CD14-positive monocyte (primary cell): ENCODE measurements at places on chromosomes 5 and 9. TPM values are rescaled to one million over a fixed set of nuclear protein-coding genes. Genes with fewer than 3 reads are reported as not detected.

Gene PCDHGA6
- polyA plus RNA-seq, result not detected

Gene ZNF483
- polyA plus RNA-seq, result not detected

Gene PRELID1
- 264 and 432 TPM in 2 replicates for polyA plus RNA-seq

Gene GRIA1
- not detected for polyA plus RNA-seq

DNA sequence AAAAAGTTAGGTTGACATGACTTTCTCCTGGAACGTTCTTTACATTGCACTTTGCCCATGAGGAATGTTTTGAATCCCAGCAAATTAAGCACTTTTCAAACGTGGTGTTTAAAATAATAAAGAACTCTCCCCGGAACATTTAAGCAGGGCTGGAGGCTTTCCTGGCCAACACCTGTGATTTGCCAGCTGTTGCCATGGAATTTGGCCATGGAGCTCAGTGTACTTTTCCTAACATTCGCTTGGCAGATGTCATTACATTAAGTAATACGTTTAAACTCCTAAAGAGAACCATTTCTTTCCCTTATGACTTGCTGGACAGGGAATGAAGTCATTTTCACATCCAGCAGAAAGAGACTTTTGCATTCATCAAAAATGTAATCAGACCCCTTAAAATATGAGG, 146.1 kb downstream of the GAS1 start:
- no peak for DNase-seq

DNA sequence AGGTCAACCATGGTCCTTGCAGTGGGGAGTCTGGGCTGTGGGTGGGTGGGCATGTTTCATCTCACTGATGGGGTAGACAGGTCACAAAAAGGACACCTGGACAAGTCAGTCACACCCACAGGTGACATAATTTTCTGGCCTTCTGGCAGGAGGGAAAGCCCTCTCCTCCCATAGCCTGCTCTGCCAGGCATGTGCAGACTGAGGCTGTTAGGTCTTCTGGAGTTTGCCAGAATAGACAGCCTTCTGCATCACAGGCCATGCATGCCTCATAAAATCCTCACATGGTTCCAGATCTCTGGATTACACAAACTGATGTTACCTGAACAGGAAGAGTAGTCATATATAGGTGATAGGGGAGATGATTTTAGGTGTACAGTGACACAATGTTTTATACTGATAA, 49.1 kb downstream of the ARHGAP26 start:
- no peak for DNase-seq

GRCh38 chr5:98927242-98927988, 1.4 kb downstream of the CHD1 start:
- DNase-seq, result peak; percentile 50

DNA sequence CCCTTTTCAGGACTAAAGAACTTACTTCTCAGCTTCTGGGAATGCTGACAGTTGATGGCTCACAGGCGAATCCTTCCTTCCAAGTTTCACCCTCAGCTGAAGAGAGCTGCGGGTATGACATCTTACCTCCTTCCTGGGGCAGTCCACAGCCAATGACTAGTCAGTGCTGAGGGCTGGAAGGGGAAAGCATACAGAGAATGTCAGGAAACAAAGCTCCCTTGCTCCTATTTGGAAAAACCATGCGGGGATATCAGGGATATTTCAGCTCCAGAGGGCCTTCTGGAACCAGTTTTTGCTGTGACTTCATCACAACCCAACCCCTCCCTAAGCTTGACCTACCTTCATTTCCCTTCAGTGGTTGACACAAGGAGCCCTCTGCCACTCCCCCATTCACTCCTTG, 15.7 kb downstream of the FTMT start:
- DNase-seq, result no peak

- no peak for DNase-seq
Measured at GRCh38 chr9:133370685-133371084, 5.2 kb downstream of the SURF4 start.

DNA sequence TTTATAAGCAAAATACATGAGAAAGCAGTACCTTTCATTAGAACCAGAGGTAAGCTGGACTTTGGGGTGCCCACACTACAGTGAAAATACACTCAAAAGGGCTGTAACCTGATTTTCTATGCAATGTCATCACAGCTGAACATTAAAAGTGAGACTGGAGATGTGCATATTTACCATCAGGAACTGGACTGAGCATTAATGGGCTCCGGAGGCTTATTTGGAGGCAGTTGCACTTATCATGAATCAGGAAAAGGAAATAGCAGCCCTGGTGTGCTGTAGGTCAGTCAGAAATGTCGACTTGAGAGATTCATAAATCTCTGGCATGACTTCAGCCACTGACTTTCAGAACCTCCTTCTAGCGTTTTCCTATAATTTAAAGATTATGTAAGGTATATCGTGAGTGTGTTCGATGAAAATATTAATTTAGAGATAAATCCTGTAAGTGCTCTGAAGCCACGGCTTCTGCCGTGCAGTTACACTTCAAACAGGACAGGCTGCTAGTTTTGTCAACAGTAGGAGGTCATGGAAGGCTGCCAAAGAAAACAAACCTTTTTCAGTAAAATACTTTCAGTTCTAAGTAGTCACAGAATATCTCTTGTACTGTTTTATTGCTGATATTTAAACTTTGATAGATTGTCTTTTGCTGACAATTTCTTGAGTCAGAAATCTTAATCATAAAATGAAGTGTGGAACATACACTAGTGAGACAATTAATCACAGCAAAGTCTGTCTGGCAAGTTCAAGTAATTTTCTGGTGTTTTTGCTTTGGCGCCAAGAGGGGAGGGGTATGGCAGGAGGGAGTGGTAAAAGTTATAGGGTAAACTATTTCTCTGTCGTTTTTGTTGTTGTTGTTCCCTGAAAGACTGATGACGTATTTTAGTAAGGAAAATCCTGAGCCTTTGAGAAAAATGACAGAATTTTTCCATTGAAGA, 939.7 kb downstream of the NR2F1-AS1 start:
- no peak for DNase-seq

GRCh38 chr5:74576941-74577456, 63.5 kb downstream of the ENC1 start:
- peak; percentile 16 for DNase-seq

- DNase-seq, result no peak
Measured at GRCh38 chr5:137209232-137209809, 289.8 kb downstream of the SPOCK1 start.

DNA sequence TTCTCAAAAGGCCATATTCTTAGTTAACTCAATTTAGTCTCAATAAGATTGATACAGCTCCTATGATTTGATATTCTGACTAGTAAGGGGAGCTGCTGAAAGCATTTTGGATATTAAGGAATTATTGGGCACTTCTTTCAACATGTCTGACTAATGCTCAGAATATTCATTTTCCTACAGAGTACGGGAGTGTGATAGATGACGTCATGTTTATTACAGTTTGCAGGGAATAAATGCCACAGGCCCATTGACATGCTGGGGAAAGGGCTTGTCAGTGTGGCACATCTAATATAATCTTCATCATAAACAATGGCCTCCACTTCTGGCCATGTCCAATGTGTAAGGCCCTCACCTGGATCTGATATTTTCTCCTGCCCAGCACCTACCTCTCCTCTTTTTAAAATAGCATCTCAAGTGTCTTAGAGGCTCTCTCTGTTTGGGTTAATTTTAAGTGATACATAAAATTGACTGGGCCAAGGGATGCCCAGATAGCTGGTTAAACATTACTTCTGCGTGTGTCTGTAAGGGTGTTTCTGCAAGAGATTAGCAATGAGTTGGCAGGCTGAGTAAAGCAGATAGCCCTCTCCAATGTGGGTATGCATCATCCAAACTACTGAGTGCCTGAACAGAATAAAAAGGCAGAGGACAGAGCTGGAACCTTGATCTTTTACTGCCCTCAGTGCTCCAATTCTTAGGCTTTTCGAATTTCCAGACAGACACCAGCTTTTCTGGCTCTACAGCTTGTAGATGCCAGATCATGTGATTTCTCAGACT, 99.3 kb downstream of the SLC24A2 start:
- DNase-seq, result no peak

DNA sequence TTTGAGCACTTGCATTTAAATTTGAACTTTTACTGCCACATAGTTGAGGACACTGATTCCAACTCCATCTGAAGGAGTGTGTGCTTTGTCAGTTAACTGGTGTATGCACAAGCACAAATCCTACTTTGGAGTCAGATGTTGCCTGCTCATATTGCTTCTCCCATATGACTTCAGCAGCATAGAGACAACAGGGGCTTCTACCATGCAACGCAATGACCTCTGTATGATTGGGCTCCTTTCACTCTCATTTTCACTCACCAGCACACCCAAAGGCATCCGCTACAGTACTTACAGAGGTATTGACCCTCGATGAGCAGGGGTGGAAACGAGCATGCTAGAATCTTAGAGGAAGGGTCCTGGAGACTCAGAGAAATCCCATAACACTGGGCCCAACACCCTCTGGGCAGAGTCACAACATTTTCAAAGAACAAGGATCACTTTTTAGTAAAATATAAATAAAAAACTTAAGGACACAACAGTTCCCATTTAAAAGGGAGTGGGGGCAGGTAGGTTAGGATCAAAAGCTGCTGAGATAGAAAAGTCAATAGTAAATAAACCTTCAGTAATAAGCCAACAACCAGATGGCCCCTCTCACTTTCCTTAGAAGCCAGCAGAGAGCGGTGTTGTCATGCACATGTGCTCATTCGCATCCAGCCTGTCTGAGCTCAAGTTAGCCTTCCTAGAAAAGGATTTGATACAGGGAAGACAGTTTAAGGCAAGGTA, 203.8 kb downstream of the SNCAIP start:
- DNase-seq, result peak; percentile 1

DNA sequence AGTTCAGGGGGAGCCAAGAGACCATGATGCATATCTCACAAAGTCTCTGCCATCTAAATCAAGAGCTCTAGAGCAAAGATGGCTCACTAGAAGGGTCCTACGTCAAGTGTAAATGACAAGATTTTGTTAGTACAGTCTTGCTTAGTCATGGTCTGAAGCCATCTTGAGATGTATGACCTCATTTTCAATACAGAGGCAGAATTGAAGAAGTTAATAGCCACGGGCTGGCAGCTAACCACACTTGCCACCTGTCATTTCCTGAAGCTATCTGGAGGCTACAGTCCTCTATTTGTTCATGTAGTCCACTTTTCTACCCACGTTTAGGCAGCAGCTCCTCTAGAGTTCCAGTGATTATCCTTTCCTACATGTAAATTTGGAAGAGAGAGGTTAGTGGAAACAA, 231.7 kb upstream of the CDH12 start:
- DNase-seq, result no peak

GRCh38 chr9:101326501-101326900, 58.3 kb downstream of the BAAT start:
- DNase-seq, result no peak

DNA sequence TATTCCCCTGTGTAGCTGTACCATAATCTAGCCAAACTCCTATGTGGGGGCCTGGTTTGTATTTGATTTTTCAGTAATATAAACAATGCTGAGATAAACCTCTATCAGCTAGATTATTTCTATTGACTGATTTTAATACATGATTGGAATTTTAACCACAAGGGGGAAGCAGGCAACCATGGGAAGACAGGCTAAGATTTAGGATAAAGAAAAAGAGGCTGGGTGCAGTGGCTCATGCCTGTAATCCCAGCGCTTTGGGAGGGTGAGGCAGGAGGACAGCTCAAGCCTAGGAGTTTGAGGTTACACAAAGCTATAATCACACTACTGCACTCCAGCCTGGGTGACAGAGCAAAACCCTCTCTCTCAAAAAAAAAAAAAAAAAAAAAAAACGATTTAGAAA, 18.1 kb upstream of the GPX3 start:
- no peak for DNase-seq

GRCh38 chr9:24090566-24090965, 264.5 kb upstream of the ELAVL2 start:
- no peak for DNase-seq

DNA sequence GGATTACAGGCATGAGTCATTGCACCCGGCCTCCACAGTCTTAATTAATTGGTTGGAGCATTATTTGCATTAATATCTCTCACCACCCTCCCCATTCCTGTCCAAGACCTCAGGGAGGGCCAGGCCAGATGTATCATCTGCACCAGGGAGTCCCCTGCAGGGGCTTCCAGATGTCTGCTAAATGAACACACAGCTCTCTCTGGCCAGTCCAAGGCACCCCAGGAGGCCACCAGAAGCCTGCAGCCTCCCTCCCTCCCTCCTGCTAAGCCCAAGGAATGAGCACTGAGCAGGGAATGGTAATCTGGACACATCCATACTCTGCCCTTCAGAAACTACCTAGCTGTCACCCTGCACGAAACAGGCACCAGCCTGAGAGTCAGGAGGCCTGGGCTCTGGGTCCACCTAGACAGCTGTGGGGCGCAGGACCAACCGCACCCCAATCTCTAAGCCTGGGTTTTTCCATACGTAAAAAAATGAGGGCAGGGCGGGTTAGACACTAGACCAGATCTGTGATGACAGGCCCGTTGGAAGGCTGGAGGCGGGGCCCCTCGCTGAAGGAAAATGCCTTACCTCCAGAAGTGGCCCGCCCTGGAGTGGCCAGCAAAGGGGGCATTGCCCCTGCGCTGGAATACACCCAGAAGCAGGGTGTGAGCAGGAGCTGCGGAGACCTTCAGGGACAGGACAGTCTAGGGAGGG, 8.3 kb downstream of the CIZ1 start:
- DNase-seq, result no peak

GRCh38 chr5:133240425-133241091, 188.7 kb downstream of the HSPA4 start:
- peak; percentile 47 for DNase-seq

- DNase-seq, result no peak
Measured at GRCh38 chr5:125526966-125527365, 780.5 kb upstream of the ZNF608 start.

GRCh38 chr5:160054047-160054446, 45.1 kb downstream of the TTC1 start:
- DNase-seq, result no peak

GRCh38 chr5:72842816-72843215, 26.4 kb downstream of the TNPO1 start:
- DNase-seq, result peak; percentile 59

- DNase-seq, result peak; percentile 81
Measured at GRCh38 chr9:129757045-129757444, 4.2 kb upstream of the PTGES start.

DNA sequence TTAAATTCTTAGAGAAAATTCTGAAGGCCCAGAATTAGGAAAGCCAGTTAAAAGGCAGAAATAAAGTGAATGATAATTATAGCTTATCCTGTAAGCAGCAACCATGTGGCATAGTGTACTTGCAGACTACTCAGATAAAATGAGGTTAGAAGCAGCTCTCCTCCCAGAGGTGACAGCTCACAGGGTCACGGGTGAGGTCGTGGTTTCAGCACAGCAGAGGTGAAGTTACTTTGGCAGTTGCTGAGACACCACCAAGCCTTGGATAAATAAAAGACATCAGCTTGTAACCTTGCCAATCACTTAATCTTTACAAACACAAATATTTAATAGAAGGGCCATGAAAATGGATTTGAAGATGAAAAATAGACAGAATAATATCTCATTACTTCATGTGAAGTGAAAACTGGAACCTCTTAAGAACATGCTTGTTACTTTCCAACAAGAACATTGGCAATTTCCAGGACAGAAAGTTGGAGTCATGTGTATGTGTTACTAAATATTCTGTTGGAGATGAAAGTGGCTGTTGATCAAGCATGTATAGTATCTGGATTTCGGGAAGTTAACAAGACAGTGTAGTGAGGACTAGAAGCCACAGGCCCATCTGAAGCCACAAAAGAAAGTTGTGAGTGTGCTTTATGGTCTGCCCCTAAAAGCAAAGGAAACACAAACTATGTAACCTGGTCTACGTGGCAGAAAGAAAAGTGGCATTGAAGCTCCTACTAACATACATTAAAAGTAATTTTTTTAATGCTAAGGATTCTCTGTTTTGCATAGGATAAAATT, 134.4 kb downstream of the ERCC6L2 start:
- no peak for DNase-seq
